AG10803 (cell line): ENCODE measurements at places on chromosomes 11 and 22.

GRCh38 chr11:72446929-72447769 lies 12.8 kb upstream of the CLPB start:
- DNase-seq, result peak; percentile 76

DNA sequence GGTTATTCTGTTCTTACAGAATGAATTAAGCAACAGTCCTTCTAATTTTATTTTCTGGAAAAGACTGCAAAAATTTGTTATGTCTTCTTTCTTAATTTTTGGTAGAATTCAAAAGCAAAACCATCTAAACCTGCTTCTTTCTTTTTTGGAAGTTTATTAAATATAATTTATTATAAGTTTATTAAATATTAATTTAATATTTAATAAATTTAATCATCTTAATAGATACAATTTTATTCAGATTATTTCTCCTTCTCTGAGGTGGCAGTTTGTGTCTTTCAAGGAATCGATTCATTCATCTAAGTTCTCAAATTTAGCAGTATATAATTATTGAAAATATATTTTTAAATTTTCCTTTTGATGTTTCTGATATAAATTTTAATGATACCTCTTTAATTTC lies 837.5 kb upstream of the LRRC4C start:
- DNase-seq, result no peak

GRCh38 chr11:65786786-65787636 lies at the start of gene OVOL1:
Gene OVOL1 (plus strand): TSS chr11:65787063. CDS start chr11:65787374, 311 bp downstream.
- DNase-seq, result no peak

DNA sequence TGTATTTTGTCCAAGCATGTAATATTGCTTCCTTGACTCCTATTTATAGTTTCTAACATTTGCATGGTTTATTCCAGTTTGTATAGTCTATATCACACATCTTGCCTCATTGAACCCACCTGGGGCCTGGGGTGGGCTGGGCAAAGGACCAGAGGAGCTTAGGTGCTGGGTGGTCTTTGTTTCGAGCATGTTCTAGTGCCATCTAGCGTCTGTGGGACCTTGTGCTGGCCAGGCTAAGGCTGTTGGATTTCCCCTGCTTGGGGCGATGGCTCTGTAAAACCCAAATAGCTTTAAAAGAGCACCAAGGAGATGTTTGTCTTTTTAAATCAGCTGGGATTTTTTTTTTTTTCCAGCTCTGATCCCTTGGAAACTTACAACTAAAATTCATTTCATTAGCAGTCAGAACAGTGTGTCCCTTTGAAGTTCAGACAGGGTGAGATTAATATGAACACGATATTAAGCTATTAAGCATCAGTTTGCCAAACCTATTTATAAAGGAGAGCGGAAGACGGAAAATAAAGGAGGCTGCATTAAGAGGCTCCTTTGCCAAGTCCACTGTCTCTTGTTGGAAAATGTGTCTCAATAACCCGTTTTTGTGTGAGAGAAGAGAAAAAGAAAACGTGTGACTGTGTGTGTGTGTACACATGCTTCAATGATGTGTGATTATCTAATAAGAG lies 157.4 kb downstream of the COMMD9 start:
- peak; percentile 51 for DNase-seq

GRCh38 chr11:80595011-80595410 lies 1154.2 kb upstream of the TENM4 start:
- peak; percentile 2 for DNase-seq

DNA sequence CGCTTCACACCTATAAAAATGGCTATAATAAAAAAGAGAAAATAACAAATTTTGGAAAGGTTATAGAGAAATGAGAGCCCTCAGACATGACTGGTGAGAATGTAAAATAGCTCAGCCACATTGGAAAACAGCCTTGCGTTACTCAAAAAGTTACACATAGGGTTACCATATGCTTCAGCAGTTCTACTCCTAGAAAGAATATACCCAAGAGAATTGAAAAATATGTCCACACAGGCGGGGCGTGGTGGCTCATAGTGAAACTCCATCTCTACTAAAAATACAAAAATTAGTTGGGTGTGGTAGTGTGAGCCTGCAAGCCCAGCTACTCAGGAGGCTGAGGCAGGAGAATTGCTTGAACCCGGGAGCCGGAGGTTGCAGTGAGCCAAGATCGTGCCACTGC lies 7.6 kb upstream of the JHY start:
- peak; percentile 39 for DNase-seq

GRCh38 chr11:28481616-28482480 lies 373.7 kb downstream of the METTL15 start:
- DNase-seq, result peak; percentile 16

GRCh38 chr11:66734215-66734614 lies 5.2 kb upstream of the SPTBN2 start:
- DNase-seq, result no peak

- no peak for DNase-seq
Observed at GRCh38 chr11:11946878-11947277, 61.5 kb downstream of the DKK3 start.

DNA sequence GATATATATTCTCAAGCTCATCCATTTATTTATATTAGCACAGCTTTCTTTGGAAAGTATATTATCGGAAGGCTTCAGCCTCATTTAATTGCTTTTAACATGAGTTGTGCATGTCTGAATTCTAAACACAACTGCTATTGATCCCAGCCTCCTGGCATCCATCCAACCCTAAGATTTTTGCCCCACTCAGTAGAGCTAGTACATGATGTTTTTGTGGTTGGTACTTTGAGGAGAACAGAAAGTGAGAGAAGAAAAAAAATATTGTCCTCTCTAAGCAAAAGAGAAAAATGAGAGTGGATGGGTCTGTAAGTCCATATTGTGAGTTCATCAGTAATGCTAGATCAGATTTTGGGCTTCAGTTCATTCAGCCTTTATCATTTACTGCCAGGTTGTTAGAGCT lies 198.7 kb downstream of the DDX10 start:
- no peak for DNase-seq
